ENCODE measurements at places on chromosomes 5 and 9. TPM values are rescaled to one million over a fixed set of nuclear protein-coding genes. Genes with fewer than 3 reads are reported as not detected.

The STOM gene
- total RNA-seq = 36.3 TPM

The WNT8A gene
- total RNA-seq = not detected

The MAMDC2 gene
- total RNA-seq = not detected

The USP20 gene
- total RNA-seq = 51.1 TPM

The WDR31 gene
- total RNA-seq = 2.9 TPM

The CA9 gene
- 2.7 TPM for total RNA-seq

The ADAMTSL1 gene
- not detected for total RNA-seq

GRCh38 chr9:137099231-137099630, 12.4 kb downstream of the MAN1B1 start:
- peaks cover 11% of the 10 kb centered on the region for H3K36me3 ChIP-seq
- no peak overlapping the region for H3K4me3 ChIP-seq
- no peak overlapping the region for H3K27ac ChIP-seq
- no peak for DNase-seq
- peaks cover 15% of the 10 kb centered on the region for H3K4me1 ChIP-seq

GRCh38 chr5:33975852-33976251, 8.6 kb downstream of the SLC45A2 start:
- no peak overlapping the region for H3K4me3 ChIP-seq
- H3K36me3 ChIP-seq = no peaks in the 10 kb centered on the region
- H3K27ac ChIP-seq = no peak overlapping the region
- peaks cover 8% of the 10 kb centered on the region for H3K4me1 ChIP-seq
- H3K27me3 ChIP-seq = peaks cover 5% of the 10 kb centered on the region

GRCh38 chr9:123069010-123069481, 35.6 kb downstream of the GPR21 start:
- H3K4me1 ChIP-seq = no peaks in the 10 kb centered on the region
- H3K4me3 ChIP-seq = no peak overlapping the region
- H3K27ac ChIP-seq = no peak overlapping the region
- no peak for DNase-seq
- peaks cover 5% of the 10 kb centered on the region for H3K36me3 ChIP-seq

GRCh38 chr9:13791816-13792215, 512.3 kb upstream of the MPDZ start:
- H3K27me3 ChIP-seq = no peaks in the 10 kb centered on the region
- no peaks in the 10 kb centered on the region for H3K36me3 ChIP-seq
- no peaks in the 10 kb centered on the region for H3K4me1 ChIP-seq
- H3K4me3 ChIP-seq = no peak overlapping the region

DNA sequence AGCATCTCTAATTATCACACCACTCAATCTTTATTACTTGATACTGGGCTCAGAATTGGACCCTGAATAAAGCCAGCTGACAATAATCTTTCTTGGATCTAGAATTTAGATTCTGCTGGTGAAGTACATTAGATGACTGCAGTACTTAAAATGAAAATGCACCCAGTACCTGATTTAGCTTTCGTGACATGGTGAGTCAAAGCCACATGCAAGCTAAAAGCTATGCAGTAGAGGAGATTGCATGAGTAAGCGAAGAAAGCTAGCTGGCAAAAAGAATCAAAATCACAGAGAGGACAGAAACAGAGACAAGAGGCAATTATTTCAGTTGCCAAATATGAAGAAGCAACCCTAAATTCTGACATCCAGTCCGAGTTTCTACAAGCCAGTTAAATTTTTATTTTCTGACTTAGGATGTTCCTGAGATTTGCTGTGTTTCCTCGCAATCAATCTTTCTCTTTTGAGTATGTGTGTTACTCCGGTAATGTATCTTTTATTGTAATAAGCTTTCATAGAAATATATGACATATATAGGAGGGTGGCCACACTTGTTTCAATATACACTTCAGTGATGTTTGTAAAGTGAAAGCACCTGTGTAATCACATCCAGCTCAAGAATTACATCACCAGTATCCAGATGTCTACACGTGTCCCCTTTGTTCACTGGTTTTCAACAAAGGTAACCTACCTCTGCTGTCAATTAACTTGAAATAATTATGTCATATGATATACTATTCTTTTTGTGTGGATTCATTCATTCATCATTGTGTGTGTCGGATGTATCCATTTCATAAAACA, 101.7 kb downstream of the CDH18 start:
- no peak for DNase-seq
- no peaks in the 10 kb centered on the region for H3K27me3 ChIP-seq

- H3K27me3 ChIP-seq = no peaks in the 10 kb centered on the region
- no peak for DNase-seq
- no peaks in the 10 kb centered on the region for H3K36me3 ChIP-seq
- H3K27ac ChIP-seq = no peak overlapping the region
Observed at GRCh38 chr5:178339272-178339671, 106.7 kb upstream of the PHYKPL start.

DNA sequence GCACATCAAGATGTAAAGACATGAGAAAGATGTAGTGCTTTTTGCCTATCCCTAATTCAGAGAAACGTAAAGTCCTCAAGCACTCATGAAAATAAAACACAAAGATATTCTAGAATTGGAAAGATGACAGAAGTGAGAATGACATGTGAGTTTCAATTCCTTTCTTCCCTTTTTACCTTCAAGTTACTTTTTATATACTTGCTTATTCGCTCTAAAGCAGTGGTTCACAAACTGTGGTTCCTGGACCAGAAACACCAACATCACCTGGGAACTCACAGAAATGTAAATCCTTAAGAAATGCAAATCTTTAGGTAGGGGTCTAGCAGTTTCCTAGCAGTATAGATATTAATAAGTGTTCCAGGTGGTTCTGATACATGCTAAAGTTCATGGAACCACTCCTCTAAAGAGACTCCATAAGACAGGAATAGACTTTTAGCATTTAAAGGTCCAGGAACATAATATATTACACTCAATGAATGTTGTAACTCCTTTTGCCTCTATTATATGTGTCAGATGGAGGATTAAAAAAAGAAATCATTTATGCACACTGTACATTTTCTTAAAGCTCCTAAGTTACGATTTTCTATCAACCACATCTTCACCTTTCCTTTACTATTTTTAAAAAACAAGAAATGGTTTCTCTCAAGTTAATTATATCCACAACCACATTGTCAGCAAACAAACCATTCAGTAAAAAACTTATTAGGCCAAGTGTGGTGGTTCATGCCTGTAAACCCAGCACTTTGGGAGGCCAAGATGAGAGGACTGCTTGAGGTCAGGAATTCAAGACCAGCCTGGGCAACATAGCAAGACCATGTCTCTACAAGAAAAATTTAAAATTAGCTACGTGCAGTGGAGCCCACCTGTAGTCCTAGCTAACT, 39.9 kb downstream of the ERP44 start:
- no peak overlapping the region for H3K4me3 ChIP-seq
- H3K27ac ChIP-seq = no peak overlapping the region
- H3K27me3 ChIP-seq = no peaks in the 10 kb centered on the region
- H3K4me1 ChIP-seq = peaks cover 13% of the 10 kb centered on the region
- peaks cover 3% of the 10 kb centered on the region for H3K36me3 ChIP-seq
- DNase-seq = no peak

GRCh38 chr5:74429495-74429894, 211.0 kb downstream of the ENC1 start:
- DNase-seq = no peak
- no peaks in the 10 kb centered on the region for H3K4me1 ChIP-seq
- peaks cover 24% of the 10 kb centered on the region for H3K27me3 ChIP-seq

DNA sequence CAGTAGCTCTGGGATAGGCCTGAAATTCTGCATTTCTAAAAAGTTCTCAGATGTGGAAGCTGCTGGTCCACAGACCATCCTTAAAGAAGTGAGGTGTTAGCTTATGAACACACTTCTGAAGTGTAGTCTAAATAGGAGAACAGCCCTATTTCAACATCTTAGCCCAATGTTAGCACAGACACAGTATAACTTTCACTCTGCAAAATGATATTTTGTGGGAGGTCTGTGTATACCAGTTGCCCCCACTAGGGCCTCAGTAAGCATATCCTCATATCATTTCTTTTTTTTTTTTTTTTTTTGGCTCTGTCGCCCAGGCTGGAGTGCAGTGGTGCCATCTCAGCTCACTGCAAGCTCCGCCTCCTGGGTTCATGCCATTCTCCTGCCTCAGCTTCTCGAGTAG, 7.5 kb upstream of the HABP4 start:
- H3K4me3 ChIP-seq = no peak overlapping the region
- no peak overlapping the region for H3K27ac ChIP-seq
- no peak for DNase-seq
- peaks cover 4% of the 10 kb centered on the region for H3K4me1 ChIP-seq
- no peaks in the 10 kb centered on the region for H3K36me3 ChIP-seq
- H3K27me3 ChIP-seq = no peaks in the 10 kb centered on the region

DNA sequence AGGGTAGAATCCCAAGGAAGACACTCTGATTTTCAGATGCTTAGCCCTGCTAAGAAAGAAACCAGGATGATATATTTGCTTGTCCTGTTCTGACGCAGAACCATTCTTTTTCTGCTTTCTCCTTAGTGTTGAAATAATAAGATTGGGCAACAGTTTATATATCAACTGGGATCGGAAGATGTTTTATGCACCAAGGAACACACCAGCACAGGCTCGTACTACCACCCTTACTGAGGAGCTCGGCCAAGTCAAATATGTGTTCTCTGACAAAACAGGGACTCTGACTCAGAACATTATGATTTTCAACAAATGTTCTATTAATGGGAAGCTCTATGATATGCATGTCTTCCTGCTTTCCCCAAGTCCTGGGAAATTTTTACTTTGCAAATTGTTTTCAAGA, 19.0 kb upstream of the RUSC2 start:
- no peaks in the 10 kb centered on the region for H3K36me3 ChIP-seq
- DNase-seq = no peak
- H3K27ac ChIP-seq = no peak overlapping the region
- H3K4me1 ChIP-seq = no peaks in the 10 kb centered on the region
- H3K4me3 ChIP-seq = no peak overlapping the region

- H3K4me3 ChIP-seq = no peak overlapping the region
- no peak overlapping the region for H3K27ac ChIP-seq
- peaks cover 21% of the 10 kb centered on the region for H3K4me1 ChIP-seq
- DNase-seq = no peak
- H3K36me3 ChIP-seq = peaks cover 30% of the 10 kb centered on the region
Observed at GRCh38 chr9:15182730-15183129, 124.3 kb downstream of the TTC39B start.

- H3K27me3 ChIP-seq = no peaks in the 10 kb centered on the region
- H3K4me1 ChIP-seq = peaks cover 11% of the 10 kb centered on the region
- no peak overlapping the region for H3K27ac ChIP-seq
- H3K36me3 ChIP-seq = peaks cover 17% of the 10 kb centered on the region
Observed at GRCh38 chr5:55324815-55325418, 17.1 kb downstream of the MTREX start.

DNA sequence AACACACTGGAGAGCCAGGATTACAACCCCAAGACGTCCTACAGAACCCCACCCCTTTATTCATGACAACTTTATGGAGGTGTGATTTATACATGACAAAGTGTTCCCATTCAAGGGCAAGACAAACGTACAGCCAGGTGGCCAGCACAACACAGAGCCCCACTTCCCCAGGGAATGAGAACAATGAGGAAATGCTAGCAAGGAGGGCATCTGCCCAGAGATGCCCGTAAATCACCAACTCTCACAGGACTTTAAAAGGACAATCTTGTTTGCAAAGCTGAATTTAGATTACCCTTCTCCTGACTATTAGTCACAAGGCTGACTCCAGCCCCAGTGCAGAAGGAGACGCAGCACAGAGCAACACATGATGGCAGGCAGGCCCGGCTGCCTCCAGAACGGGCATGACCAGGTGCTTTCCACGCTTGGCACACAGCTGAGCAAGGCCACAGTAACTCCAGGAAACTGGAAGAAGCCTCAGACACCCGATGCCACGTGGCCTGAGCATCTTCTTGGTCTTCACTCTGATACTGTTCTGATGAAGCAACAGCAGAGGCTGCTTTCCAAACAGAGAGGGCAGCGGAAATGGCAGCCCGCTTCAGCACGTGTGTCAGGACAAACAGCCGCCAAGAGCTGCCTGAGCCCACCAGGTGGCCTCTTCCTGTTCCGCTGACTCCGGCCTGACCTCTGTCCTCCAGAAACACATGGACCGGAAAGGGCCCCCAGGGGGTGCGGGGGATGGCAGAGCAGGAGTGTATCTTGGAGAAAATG, 51.4 kb downstream of the ROR2 start:
- peaks cover 21% of the 10 kb centered on the region for H3K27me3 ChIP-seq
- no peak for DNase-seq
- no peak overlapping the region for H3K4me3 ChIP-seq
- H3K4me1 ChIP-seq = peaks cover 1% of the 10 kb centered on the region
- H3K27ac ChIP-seq = no peak overlapping the region

GRCh38 chr5:56525113-56525512, 290.2 kb upstream of the MAP3K1 start:
- H3K4me3 ChIP-seq = no peak overlapping the region
- H3K27ac ChIP-seq = no peak overlapping the region
- H3K36me3 ChIP-seq = no peaks in the 10 kb centered on the region
- no peaks in the 10 kb centered on the region for H3K4me1 ChIP-seq
- DNase-seq = no peak

DNA sequence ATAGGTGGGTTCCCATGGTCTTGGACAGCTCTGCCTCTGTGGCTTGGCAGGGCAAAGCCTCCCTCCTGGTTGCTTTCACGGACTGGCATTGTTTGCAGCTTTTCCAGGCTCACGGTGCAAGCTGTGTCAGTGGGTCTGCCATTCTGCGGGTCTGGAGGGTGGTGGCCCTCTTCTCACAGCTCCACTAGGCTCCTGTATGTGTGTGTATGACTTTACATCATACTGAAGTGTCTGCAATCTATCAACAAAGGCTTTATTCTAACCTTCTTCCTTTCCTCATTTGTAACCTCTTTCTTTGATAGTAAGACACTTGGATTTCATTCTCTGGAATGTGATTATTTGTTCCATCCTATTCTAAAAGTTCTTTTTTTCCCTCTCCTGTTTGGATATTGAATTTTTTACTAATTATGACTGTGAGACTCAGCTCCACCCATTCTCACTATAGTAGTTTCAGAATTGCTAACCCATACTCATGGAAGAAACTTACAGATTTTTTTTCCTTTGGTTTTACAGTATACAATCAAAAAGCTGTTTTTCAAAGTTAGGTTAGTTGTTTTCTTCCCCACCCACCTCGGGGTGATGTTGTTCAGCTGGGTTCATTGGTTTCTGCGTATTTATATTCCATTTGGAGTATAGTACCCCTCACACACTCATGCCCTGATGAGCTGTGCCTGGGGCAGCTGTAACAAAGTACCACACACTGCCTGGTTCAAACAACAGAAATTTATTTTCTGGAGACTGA, 144.6 kb upstream of the OTULINL start:
- H3K4me1 ChIP-seq = peaks cover 26% of the 10 kb centered on the region
- H3K36me3 ChIP-seq = peaks cover 11% of the 10 kb centered on the region
- peak overlapping the region; percentile 86 for H3K27ac ChIP-seq
- no peaks in the 10 kb centered on the region for H3K27me3 ChIP-seq
